ENCODE measurements at places on chromosomes 5 and 9.

GRCh38 chr9:126211441-126212074 is 115.1 kb upstream of the MVB12B start:
- no peak for DNase-seq

DNA sequence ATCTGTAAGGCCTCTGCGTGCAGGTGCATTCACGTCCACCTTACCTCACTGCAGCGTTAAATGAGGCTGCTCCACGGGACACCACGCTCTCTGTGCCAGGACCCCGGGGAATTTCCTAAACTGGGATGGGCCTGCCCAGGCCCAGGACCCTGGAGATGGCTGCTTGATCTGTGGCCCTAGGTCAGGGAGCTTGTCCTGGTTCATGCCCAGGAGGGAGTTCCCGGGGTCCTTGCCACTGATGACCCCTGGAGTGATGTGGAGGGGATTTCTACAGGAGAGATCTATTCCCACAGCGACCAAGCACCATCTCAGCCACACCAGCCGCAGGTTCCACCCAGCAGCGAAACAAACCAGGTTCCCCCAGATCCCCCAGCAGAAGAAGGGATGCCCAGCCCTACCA is 3.5 kb downstream of the OR2V1 start:
- no peak for DNase-seq

DNA sequence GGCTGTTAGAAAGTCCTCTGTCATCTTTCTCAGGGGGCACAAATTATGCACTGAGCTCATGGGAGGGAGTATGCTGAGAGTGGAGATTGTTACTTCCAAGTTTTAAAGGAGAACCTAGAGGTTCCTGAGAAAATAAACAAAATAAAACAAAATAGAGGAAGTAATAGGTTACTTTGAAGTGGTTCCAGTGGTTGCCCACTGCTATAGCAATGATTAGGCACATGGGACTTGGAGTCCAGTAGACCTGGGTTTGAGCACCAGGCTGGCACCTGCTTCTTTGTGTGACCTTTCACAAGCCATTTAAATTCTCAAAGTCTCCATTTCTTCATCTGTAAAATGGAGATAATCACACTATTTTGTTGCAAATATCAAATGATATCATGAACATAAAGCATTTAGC is 13.8 kb upstream of the CDC23 start:
- no peak for DNase-seq

GRCh38 chr5:53249529-53250200 is 140.1 kb upstream of the MOCS2 start:
- no peak for DNase-seq

DNA sequence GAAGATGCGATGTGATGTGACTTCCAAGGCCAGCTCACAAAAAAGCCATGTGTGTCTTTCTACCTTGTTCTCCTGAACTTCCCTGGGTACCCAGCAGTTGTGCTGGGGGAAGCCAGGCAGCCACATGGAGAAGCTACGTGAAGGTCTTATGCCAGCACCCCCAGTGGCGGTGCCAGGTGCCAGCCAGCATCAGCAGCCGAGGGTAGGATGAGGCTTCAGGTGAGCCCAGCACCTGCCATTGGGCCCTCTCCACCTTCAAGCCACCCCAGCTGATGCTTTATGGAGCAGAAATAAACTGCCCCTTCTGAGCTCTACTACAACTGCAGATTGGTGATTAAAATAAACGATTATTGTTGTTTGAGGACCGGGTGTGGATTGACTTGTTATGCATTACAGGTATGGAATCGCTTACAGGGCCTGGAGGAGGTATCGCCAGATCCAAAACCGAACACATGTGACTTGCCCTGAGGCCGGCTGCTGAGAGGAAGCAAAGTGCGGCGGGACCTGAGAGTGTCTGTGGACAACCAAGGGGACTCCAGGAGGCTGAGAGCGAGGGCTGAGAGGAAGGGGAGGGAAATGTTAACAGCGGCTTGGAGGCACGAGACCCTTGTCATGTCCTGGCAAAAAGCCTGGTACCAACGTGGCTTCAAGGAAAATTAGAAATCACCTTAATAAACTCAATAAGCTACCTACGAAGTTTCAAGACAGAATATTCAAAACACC is 36.0 kb upstream of the OLFM1 start:
- no peak for DNase-seq
